ENCODE measurements at places on chromosomes 6 and 20. TPM values are rescaled to one million over a fixed set of nuclear protein-coding genes. Genes with fewer than 3 reads are reported as not detected.

The PTGIS gene
- 124 TPM for total RNA-seq

DNA sequence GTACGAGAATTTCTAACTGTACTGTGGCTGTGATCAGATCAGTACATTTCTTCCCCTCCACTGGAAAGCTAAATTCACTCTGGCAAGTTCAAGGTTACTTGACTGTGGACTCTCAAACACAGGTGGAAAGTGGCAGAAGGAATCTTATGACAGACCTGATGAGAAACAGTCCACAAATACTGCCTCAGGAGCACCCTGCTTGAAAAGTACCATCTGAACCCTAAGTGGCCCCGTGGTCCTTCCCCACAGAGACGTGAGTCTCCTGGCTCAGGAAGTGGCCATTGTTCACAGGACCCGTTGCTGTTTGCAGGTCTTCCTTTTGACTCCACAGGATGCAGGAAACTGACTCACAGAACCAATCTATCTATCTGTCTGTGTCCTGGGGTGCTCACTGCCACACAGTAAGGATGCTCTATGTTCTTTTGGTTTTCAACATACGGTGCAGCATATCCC is 47.5 kb upstream of the NHSL1 start:
- DNase-seq = no peak

DNA sequence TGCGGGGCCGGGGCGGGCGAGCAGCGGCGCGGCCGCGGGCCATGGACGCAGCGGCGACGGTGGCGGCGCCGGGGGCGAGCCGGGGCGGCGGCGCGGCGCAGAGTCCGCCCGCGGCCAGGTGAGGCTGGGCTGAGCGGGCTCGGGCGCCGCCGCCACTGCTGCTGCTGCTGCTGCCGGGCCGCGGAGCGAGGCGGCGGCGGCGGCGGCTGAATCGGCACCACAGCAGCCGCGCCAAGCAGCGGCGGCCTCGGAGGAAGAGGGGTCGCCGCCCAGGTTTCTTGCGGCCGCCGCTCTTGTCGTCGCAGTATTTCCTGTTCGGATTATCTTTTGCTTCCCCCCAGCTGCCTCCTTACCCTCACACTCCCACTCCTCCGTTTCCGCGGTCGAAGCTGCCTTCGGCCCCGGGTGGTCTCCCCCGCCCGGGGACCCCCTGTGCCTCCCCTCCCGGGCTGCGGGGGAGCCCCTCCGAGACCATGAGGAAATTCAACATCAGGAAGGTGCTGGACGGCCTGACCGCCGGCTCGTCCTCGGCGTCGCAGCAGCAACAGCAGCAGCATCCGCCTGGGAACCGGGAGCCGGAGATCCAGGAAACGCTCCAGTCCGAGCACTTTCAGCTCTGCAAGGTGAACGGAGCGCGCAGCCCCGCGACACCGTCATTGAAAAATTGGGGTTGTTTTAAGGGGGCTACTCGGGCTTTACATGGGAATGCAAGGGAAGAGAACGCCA is at the start of gene STXBP5:
TSS of gene STXBP5 (plus strand) at position 358 of the 726 bp plus-strand sequence. CDS start at position 474, 116 bp downstream.
- no peak for DNase-seq

DNA sequence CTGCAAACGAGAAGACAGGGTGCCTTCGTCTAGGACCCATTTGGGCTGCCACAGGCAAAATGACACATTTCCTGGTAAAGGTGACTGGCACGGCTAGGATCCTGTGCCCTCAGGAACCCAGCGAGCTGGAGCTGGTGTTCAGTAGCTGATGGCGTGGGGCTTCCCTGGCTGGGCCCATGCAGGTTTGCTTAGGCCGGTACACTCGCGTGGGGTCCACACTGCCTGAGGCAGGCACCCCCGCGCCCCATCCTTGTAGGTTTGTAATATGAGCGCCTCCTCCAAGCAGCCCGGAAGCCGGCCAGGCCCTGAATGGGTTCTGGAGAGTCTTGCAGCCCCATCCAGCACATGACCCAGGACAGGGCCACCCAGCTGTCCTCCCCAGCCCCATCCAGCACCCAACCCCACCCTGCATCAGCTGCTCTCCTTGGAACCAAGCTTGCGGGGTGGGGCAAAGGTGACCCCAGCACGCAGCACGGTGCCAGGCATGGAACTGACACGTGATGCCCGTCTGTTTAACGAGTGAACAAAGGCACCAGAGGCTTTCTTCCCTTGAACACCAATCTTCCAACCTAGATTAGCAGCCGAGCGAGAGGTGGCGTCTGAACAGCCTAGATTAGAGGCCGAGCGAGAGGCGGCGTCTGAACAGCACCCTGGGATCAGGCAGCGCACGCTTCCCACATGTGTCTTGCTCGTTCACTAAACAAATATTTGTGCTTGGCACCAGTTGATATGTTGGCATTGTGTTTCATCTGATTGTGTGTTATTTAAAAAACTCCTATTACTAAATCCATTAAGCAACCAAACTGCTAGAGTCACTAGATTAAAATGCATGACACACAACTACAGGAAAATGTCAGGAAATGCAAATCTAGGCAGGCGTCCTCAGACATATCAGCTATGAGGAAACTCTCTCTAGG is 112.1 kb downstream of the DLL1 start:
- peak; percentile 83 for DNase-seq

The RPS6KA2 gene
- total RNA-seq = 45.2 TPM

DNA sequence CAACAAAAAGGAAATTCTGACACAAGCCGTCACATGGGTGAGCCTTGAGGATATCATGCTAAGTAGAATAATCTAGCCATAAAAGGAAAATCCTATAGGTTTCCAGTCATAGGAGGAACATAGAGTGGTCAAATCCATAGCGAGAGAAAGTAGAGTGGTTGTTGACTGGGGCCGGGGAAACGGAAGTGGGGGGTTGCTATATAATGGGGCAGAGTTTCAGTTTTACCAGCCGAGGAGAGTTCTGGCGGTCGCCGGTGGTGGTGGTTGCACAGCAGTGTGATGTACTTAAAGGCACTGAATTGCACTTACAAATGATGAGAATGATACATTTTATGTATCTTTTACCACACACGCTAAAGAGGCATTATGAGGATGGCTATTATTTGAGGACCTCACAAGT is 4.9 kb downstream of the GPR31 start:
- DNase-seq = no peak

The TFAP2D gene
- not detected for total RNA-seq

The CPXM1 gene
- total RNA-seq = 57.7 TPM

- no peak for DNase-seq
Observed at GRCh38 chr20:3679749-3680700, 1.8 kb downstream of the ADAM33 start.

The OTOR gene
- not detected for total RNA-seq

The STMN3 gene
- total RNA-seq = 9.9 TPM

The ACSS2 gene
- total RNA-seq = 127 TPM

The TNFRSF21 gene
- 55.7 TPM for total RNA-seq

The MICAL1 gene
- 24.6 TPM for total RNA-seq

DNA sequence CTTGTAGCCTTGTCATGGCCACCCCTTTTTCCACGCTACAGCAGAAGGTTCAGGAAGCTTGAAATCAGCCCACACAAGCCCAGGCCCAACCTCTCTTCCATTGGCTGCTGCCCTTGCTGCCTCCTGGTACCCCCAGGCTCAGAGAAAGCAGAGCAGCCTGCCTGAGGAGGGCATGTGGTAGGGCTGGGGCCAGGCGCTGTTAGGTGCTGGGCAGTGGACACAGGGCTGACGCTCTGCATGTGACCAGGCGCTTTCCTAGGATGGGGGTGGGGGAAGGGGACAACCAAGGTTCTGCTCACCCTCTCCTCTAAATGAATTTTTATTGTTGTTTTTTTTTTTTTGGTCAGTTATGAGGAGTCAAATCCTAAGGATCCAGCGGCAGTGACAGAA is 36.3 kb upstream of the ID1 start:
- DNase-seq = no peak

The HSPA1L gene
- total RNA-seq = 0.84 TPM

The SGK2 gene
- 14.0 TPM for total RNA-seq

DNA sequence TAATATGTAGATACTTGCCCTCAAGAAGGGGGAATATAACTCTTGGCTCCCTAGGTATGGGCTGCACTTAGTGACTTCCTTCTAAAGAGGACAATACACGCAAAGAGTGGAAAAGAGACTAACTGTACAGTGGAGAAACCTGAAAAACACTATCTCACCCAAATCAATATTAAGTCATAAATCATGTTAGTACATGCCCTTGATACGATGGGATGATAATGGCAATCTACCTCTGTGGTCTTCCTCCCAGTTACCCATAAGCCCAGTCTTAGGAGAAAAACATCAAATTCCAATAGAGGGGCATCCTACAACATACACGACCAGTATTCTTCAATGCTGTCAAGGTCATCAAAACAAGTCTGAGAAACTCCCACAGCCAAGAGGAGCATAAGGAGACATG is 1.3 kb downstream of the TRIM26 start:
- DNase-seq = no peak

DNA sequence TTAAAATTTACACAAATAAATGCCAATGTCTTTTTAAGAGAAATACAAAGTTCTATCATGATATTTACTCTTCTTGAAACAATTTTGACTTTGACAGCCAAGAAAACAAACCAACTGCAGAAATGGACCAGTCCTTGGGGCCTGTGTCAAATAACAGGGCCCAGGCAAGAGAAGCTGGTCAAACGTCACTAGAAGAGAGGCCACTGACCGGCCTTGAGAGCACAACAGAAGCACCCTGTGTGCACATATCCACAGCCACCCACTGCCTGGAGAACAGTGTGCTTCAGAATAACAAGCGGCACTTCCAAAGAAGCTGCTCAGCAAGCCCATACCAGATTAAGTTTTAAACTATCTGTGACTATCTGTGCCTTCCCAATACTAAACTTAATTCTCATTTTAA is 14.8 kb downstream of the APMAP start:
- no peak for DNase-seq

DNA sequence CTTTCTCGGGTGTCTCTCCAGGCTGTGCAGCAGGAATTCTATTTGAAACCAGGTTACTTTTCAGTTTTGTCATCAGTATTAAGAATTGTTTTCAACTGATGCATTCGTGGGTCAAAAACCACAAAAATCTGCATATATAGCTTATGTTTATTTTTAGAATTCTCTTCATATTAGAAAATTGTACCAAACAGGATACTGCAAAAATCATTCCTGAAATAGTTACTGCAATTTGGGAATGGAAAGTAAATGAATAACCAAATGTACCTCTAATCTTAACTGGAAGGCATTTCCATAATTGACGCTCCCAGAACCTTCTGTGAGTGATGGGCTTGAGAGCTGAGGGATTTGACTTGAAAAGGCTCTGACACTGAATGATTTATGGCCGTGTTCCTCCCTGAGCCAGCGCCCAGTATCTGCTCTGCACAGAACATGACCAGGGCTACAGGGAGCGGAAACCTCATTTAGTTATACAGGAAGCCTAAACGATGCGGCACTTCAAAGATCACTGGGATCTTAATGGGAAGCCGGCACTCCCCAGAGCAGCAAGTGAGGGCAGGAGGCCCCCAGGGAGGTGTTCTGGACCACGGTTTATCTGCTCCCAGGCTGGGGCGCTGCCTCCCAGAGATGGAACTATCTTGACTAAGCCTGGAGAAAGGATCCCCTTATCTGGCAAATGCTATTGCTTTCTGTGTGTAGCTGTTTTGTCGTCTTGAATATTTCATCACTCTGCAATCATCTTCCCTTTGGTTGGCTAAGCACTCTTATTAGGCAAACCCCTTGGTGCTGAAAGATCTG is 446.0 kb downstream of the QKI start:
- no peak for DNase-seq

The PLAGL1 gene
- total RNA-seq = 40.9 TPM

DNA sequence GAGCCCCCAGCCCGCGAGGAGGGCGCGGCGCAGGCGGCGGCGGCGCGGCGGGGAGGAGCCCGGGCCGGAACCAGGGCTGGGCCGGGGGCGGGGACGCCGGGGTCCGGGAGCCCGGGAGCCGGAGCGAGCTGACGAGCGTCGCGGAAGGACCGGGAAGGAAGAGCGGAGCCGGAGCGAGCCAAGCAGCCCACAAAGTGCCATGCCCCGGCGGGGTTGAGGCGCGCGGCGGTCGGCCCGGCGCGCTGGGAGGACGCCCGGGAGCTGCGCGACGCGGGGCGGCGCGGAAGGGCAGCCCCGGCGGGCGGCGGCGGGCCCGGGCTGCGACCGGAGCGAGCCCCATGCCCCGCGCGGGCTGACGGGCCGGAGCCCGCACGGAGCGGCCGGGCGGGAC is 289 bp downstream of the FOXP4 start:
- DNase-seq = no peak

- DNase-seq = no peak
Observed at GRCh38 chr6:2810092-2810671, 31.5 kb downstream of the SERPINB1 start.

The TAGAP gene
- total RNA-seq = 5.7 TPM

- DNase-seq = no peak
Observed at GRCh38 chr6:33029328-33030184, 20.2 kb upstream of the HLA-DOA start.

The TP53TG5 gene
- total RNA-seq = not detected
